ENCODE measurements at places on chromosomes 3 and 15.

DNA sequence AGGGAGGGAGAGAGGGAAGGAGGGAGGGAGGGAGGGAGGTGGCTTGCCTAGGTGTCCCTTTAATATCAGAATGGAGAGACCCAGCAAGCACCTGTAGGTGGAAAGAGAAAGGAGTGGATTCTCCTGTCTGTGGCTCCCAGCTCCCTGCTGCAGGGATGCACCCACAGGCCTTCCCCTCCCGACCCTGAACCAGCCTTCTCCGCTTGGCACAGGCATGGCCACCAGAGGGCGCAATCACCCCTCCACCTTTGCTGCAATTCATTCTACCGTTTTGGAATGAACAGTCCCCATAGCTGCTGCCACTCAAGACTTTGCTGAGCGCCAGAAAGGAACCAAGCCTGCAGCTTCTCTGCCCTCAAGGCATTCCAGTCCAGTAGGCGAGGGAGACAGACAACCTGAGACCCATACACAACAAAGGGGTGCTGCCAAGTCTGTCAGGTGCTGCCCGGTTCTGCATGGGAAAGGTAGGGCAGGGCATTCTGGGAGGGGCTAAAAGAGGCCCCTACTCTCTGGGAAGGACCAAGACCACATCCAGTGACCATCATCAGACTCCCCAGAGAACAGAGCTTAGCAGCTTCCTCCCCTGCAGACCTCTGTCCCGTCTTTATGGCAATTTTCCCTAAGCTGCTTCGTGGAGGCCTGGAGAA, 4.9 kb downstream of the TLR9 start:
- DNase-seq, result peak; percentile 48

DNA sequence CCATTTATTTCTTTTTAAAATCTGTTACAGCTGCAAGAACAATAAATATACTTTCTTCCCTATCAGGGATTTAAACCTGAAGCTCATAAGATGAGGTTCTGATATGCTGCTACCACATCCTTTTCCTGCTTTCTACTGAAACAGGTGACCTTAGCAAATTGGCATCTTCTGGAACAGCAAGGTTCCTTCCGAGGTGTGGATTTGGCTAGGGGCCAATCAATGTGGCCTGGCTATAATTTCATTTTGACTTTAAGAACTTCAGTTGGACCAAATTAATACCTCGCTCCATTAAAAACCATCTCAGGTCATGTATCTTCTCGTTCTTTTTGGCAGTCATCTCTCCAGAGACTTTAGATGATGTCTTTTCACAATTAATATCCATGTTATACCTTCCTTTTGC, 53.4 kb upstream of the C3orf80 start:
- no peak for DNase-seq

GRCh38 chr3:186882881-186883685, 40.6 kb downstream of the ADIPOQ start:
- DNase-seq, result no peak

- no peak for DNase-seq
Measured at GRCh38 chr15:51736751-51737521, 519 bp downstream of the LYSMD2 start.

- DNase-seq, result no peak
Measured at GRCh38 chr3:157669416-157669815, 166.2 kb upstream of the VEPH1 start.

DNA sequence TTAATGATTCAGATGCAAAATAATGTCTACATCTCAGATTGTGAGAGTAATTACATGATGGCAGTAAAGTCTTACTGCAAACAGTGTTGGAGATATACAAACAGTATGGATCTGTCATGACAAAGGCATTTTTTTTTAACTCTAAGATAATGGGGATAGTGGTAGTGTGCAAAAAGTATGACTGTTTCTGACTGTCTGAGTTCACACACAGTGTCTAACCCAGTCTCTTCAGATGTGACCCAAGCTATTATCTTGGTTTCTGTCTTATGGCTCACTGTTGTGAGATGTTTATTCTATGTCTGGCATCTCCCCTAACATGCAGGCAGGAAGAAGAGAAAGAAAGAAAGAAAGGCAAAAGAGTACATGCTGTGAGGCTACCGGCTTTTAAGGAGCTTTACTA, 17.0 kb downstream of the RPL39L start:
- DNase-seq, result no peak
